ENCODE measurements at places on chromosomes 7 and 10.

DNA sequence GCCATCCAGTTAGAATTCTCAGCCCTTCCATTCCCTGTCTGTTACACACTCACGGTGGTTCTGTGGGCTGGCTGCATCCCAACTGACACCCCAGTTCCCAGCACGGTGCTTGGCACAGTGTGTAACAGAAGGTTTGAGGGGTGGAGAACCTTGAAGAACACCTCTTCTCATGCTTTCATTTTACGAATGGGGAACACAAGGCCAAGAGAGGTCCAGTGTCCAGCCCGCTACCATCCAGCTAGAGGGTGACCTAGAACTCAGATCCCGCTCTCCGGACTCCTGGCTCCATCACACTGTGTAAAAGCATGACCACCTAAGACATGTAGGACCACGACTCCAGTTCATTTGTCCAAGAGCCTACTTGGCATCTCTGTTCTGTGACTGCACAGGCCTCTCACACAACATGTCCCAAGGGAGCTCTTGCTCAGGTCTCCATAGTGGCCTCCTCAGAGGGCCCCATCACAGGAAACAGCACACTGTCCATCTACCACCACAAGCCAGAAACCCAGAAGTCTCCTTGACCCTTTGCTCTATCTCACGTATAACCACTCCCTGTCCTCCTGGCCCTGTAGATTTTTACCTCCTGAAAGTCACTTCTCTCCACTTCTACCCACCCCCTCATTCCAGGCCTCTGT lies 2.8 kb upstream of the CDH23 start:
- DNase-seq, result no peak

- peak; percentile 46 for DNase-seq
Measured at GRCh38 chr10:71711052-71711623, 8.4 kb downstream of the C10orf105 start.

DNA sequence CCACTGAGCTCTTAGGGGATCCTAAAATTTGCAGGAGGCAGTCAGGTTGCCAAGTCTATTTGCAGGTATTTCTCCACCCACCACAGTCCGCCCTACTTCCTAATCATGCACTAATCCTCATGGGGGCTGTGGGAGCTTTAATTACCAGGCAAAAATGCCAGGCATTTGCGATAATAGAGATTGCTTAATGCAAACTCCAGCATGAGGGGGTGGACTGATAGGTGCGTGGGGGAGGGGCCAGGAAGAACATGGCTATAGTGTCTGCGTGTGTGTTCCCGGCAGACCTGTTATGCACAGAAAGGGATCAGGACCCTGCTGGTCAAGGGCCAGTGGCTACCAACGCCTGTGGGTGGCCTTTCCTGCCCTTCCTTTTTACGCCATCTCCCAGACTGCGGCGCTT lies 15.6 kb upstream of the AQP1 start:
- no peak for DNase-seq

- DNase-seq, result no peak
Measured at GRCh38 chr7:24587853-24588252, 14.6 kb downstream of the PALS2 start.

DNA sequence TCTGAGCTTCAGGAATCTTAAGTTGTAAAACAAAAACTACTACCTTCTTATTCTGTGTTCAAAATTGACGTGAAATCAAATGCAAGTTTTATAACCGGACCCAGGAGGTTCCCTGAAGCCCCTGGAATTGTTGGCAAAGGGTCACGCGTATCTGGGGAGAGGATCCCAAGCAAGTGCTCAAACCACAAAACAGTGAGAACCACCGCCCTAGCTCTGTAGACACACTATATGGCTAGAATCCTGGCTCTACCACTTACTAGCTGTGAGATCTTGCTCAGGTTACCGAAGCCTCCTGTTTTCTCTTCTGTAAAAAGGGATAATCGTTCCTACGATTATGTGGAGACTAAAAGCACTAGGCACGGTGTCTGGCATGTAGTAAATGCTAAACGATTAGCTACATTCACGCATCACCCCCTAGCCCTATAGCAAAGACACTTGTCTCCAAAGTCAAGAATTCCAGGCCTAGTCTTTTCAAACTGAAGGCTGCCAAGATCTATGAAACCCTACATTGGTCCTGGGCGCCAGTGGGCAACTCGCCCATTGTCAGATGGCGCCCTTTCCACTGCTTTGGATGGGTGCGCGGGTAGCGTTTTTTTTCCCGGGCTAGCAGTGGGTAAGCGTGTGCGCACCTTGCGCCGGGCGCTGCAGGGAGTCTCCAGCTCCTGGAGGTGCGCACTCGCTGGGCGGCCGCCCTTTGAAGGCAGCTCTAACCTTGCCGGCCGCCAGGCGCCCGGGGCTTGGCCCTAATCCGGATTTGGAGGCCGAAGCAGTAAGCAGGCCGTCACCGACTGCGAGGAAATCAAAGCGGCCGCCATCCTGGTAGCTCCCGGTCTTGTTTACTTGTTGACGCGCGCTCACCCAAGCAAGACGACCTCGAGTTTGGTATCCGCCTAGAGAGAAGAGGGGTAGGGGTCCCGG lies 11.6 kb upstream of the NKX2-3 start:
- no peak for DNase-seq

DNA sequence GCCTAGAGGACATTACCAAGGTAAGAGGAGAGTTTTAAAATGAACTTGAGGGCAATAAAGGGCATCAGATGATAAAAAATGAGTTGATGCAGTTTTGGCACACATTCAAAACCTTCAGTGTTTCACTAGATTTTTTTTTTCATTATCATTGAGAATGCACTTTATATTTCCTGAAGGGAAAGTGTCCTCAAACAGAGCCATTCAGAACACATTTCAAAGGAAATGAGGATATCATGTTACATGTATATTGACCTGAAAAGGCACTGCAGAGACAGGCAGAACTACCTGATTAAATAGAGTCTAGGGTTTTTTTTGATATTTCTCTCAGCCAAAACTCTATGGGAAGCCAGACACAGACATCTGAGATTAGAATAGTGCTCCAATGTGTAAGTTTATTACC lies 454.0 kb downstream of the NEBL start:
- DNase-seq, result no peak

Data from right cardiac atrium (tissue), 5 donors.